Activated CD8-positive, alpha-beta memory T cell treated with anti-CD3 and anti-CD28 coated beads for 24 hours (primary cell): ENCODE measurements at places on chromosomes 7 and 10.

DNA sequence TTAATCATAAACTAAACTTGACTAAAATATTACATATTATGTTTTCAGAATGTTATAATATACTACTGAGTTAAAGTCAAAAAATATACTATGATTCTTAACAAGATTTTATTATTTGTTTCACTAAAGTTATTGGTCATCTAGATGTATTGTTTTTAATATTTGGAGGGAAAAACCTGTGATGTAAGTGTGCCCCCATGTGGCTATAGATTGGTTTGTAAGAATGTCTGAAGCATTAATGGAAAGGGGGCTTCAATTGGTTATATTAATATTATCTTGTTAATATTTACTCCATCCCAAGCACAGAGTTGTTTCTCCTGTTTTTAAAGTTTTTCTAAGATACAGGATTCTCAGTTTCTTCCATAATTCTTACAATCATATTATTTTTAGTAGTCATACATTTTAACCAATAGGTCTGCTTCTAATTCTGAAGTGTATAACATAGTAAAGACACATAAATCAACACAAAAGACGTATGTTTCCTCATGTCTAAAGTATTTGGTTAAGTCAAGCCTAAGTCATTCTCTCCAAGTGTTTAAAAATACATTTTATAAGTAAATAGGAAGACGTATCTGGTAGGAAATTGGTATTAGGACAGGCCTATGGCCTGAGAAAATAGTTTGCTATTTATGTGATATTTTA is 58.0 kb downstream of the GNAT3 start:
- no peak for DNase-seq

- no peak for DNase-seq
Observed at GRCh38 chr7:99392046-99392445, 16.4 kb downstream of the PDAP1 start.

DNA sequence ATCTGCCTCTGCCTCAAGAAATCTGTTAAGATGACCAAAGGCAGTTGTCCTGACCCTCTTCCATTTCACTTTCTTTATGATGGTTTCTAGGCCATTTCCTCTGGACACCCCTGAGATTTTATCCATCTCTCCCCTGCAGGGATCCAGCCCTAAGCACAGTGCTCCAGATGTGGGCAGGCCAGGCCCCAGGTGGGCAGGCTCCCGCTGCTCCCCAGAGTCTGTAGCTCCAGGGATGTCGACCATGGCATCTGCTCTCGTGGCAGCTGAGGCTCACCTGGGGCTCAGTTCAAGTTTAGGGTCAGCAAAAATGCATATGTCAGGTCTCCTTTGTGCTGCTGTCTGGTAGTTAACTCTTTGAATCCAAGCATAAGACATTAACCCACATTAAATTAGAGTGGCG is 11.8 kb downstream of the CEP41 start:
- DNase-seq = no peak

DNA sequence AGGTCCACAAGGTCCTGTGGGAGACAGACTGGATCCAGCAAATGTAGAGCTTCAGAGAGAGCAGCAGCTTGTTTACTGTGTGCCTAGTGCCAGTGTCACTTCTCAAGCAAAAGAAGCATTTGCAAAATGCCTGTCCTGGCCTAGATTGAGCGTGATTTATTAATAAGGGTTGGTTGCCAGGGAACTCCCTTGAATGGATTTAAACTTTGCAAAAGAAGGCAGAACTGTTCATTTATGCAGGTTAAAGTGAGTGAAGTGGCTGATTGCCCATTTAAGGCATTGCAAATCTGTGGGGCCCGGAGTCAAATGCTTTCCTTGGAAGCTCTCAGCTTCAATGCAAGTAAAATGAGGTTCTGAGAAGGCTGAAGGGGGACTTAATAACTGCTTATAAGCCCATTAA is 71.3 kb downstream of the CDHR3 start:
- no peak for DNase-seq

DNA sequence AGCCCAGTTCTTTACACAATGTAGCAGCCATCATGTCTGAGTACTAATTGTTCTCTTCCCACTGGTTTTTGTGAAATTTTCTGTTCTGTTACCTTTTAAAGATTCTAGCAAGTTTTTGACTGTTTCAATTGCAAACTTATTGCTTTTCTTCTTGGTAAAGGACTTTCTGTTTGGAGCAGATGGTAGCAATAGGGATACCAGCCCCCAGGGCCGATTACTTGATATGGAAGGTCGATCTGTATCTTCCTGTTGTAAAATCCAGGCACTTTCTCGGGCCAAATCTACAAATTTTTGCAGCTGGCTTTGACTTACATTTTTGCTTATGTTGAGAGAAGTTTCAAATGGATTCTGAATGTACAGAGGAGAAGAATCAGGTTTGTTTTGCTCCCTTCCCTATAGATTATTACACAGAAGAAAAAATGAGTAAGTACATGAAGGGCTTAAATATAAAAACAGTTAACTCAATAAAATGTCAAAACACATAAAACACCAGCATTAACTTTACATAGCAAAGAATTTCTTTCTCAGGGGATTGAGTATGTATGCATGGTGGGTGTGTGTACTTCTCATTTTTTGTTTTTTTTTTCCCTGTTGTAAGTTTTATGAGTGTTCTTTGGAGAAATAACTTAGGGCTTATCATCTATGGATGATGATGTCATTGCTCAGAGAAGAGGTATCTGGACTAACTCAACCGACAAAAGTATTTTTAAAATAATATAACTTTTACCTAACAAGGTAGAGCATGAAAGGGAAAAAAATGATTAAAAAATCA is 35.3 kb downstream of the MTPAP start:
- DNase-seq = no peak

- DNase-seq = no peak
Observed at GRCh38 chr7:70208236-70209063, 610.2 kb downstream of the AUTS2 start.

DNA sequence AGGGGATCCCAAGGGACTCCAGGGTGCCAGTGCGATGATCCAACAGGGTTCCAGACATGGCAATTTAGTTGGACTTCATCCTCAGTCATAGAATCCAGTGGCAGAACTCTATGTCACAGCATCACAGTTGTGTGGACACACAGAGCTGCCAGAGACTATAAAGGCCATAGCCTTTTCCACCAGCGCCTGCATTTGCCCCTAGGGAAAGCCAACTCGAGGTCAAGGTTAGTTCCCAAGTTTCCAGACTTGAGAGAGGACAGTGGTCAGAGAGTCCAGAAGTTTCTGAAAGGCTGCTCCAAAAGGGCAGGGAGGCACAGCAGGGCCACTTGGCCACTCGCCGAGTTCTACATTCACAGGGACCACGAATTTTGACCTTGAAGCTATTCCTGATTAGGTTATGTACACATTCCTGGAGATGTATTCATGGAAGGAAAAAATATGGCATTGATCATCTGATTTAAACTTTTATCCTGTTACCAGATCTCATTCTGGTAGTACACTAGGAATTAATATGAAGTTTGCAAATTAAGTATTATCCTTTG is 170.1 kb downstream of the KCNMA1 start:
- DNase-seq = no peak

DNA sequence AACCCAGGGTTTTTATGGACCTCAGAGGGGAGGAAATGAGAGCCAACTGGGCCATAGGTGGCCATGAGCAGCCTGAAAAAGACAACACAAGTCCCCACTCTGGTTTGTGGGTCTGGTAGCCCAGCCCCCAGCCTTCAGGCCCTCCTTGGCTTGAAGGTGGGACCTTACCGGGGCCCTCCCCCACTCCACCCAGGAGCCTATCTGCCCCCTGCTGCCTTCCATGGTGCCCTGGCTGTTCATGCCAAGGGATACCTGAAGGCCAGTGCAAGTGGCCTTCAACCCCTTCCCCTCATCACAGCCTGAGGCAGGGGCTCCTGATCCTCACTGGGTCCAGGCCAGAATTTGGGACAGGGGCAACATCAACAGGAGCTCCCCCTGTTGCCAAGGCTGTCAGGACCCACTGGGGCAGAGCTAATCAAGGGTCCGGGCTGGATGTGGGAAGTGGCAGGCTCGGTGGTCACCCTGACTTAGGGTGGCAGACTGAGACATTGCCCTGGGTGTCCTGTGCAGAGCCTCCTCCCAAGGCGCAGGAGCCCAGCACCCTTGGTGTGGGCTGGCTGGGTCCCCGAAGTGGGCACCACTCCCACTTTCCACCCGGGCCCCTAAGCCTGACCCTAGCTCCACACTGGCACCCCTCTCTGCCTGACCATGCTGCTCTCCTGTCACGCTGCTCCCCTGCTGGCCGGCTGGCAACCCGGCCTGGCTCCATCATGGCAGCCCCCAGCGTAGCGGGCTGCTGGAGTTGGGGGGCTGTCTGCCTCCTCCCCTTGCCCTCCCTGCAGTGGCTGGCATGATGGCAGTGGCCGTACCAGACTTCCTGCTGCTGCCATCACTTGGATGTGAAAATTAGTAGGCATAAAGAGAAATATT is 6.4 kb downstream of the WDFY4 start:
- DNase-seq = no peak

DNA sequence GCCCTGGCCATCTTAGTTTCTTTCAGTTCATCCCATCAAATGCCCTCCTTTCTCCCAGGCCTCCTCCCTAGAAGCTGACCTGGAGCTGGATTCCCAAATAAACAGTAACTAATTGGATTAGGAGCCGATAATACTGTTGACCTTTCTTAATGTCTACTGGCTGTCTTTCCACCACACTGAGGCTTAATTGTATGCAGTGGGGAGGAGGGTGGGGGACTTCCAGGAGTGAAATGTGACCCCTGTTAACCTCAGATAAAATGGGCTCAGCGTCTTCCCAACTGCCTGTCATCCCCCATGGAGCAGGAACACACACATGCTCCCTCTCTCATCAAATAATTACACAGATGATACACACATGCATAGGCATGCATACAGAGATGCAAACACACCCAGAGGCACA is 53.7 kb upstream of the LBX1 start:
- no peak for DNase-seq
